Activated naive CD4-positive, alpha-beta T cell treated with anti-CD3 and anti-CD28 coated beads, Interleukin-2, amount 10 ng/mL, durations not matched to agents 7 days and 5 days (primary cell): ENCODE measurements at places on chromosomes 2 and 18.
A peak's percentile ranks its signal among the peaks of the same experiment; 100 is the strongest.

GRCh38 chr2:120986898-120987650 lies 251.4 kb downstream of the GLI2 start:
- DNase-seq: no peak

DNA sequence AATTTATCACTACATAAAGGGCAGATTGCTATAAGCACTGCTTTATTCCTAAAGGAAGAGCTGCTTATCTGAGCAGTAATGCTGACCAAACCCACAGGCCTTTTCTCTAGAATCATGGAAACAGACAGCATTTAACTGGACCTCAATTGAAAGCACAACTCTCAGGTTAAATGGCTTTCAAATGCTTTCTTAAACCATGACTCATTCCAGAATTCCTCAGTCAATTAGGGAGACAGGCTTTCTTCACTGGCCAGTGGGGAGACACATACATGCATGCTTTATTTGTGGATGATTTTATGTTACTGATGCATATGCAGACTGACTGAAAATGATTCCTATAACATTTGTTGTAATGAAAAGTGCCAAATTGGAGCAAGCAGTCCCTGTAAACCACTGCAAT lies 114.6 kb downstream of the ACVR1 start:
- no peak for DNase-seq

- no peak for DNase-seq
Observed at GRCh38 chr2:726169-726568, 49.0 kb upstream of the TMEM18 start.

- DNase-seq: no peak
Observed at GRCh38 chr2:104896446-104896845, 42.5 kb downstream of the POU3F3 start.

GRCh38 chr2:128820452-128820851 lies 501.8 kb upstream of the HS6ST1 start:
- DNase-seq: no peak

GRCh38 chr2:20624884-20625485 lies 25.9 kb downstream of the HS1BP3 start:
- peak; percentile 6 for DNase-seq

GRCh38 chr2:206075113-206075512 lies 10.9 kb downstream of the INO80D start:
- no peak for DNase-seq

- peak; percentile 37 for DNase-seq
Observed at GRCh38 chr2:233060980-233061590, 943 bp downstream of the INPP5D start.

DNA sequence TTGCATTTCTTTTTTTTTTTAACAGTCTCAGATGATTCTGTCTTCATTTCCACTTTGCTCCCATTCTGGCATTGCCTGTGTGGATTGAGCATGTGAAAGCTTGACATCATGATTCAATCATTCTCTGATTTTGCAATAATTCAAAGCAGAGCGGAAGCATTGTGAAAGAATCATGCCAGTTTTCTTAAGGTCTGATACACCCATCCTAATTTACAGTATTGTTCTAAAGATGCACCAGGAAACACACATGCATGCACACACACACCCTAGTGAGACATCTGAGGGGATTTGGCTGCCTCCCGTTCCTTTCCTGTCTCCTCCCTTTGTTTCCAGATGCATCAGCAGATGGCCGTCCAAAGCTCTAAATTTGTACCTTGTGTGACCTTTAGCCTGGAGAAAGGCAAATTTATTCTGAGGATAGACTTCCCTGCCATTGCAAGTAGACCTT lies 97.3 kb downstream of the FMNL2 start:
- DNase-seq: no peak

DNA sequence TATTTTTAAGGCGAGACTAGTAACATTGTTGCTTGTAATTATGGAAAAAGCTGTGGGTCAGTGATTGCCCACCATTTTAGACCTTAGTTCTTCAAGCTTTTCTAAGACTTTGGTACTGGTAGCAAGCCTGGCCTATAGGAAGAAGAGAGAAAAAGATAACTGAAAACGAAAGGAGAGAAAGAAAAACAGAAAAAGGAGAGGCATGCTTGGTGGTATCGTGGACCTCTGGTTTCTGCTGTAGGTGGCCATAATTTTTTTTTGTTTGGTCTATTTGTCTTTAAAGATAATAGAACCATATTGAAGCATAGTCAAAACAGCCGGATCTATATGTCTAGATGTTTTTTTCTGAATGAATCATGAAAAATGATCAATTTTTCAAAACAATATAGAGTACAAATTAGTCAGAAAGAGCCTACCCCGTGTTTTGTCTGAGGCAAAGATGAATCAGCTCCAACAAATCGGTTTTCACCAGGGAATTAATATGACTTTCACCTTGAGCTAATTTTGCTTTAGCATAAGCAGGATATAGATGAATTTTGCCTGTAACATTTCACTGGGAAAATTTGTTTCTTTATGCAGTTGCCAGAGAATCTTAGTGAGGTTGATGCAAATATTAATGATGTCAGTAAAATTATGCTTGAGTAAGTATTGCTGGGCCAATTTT lies 45.7 kb downstream of the CCDC85A start:
- no peak for DNase-seq

DNA sequence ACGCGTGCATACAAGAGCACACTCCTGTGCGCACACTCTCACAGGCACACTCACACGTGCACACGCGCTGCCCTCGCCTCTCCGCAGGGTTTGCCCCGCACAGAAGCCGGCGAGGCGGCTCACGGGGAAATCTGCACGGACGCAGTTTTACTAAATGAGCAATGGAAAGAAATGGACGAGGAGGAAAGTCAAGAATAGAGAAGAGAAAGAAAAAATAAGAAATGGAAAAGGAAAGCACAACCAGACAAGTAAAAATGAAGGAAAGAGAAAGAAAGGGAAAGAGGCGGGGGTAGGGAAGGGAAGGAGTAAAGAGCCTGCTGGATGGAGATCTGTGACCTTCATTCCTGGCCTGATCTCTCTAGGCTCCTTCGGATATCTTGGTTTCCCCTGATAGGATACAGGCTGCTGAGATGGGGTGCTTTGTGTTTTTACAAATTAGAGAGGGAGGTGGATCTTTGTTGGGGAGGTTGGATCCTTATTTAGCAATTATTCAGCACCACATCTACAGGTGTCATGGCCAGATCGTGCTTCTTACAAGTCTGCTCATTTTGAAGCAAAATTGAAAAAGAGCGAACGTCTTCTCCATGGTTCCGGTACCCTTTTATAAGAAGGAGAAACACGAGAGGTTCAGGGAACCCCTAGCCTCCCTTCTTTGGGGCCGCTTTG lies 693 bp upstream of the LRP2 start:
- no peak for DNase-seq

DNA sequence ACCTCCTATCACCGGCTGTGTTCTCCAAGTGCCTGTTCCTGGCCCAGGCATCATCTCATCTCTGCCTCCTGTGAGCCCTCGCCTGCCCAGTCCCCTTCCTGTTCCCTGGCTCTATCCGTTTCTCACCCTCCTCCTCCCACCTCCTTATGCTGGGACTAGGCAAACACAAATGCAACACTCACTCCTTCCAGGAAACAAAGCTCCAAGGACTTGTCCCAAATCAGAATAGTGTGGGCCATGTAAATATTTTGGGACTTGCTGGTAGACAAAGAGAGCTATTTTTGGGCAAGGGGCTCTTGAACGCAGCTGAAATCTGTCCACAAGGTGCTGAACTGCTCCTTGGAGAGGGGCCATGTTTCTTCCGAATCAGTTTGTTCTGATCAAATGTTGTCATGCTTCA lies 25.3 kb downstream of the MBP start:
- DNase-seq: no peak

DNA sequence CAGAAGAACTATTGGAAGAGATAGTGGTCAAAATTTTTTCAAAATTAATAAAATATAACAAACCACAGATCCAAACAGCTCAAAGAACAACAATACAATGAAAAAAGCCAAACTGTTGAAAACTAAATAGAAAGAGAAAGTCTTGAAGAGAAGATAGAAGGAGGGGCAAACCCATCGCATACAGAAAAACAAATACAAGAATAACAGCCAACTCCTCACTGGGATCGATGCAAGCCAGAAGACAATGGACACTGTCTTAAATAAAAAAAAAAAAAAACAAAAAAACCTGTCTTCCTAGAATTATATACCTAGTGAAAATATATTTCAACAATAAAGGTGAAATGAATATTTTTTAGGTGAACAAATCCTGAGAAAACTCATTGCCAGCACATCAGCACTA lies 34.1 kb upstream of the ARHGAP25 start:
- no peak for DNase-seq

- no peak for DNase-seq
Observed at GRCh38 chr2:168566974-168567665, 111.0 kb downstream of the CERS6 start.

- no peak for DNase-seq
Observed at GRCh38 chr2:101003278-101003775, 1.2 kb downstream of the RPL31 start.

DNA sequence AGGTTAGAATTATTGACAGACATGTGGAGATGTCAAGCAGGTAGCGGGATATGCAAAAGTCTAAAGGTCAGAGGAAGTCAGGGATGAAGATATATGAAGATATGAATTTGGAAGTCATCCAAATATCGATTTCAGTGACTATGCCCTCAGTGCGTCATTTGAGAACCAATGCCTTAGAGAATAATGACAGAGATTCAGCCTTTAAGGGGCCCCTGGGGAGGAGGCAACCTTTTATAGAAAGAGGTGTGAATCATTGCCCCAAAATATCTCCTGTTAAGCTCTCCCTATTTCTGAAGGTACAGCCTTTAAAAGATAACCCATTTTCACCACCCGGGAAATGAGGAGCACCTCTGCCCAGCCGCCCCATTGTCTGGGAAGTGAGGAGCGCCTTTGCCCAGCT lies 223.4 kb downstream of the NCKAP5 start:
- DNase-seq: no peak

- no peak for DNase-seq
Observed at GRCh38 chr2:242011516-242011915, 142.0 kb downstream of the RTP5 start.

GRCh38 chr2:174149530-174149929 lies 98.8 kb downstream of the OLA1 start:
- no peak for DNase-seq

GRCh38 chr2:67733517-67733916 lies 329.3 kb downstream of the C1D start:
- peak; percentile 23 for DNase-seq

DNA sequence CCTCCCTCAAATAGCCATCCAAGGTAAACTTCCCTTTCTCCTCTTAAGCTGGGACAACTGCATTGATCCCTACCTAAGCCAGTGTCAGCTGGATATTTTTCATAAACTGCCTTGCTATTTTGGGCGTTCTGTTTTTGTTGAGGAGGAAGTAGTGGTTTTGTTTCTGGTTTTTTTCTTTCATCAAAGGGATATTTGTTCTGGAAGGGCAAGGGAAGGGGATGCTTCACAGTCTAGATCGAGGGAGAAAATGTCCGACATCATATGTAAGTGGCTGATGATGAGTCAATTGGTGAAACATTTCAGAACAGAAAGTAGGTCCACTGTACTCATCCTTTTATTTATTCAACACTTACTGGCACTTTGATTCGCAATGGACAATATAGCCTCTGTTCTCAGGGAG lies 31.0 kb downstream of the TANC1 start:
- DNase-seq: no peak

DNA sequence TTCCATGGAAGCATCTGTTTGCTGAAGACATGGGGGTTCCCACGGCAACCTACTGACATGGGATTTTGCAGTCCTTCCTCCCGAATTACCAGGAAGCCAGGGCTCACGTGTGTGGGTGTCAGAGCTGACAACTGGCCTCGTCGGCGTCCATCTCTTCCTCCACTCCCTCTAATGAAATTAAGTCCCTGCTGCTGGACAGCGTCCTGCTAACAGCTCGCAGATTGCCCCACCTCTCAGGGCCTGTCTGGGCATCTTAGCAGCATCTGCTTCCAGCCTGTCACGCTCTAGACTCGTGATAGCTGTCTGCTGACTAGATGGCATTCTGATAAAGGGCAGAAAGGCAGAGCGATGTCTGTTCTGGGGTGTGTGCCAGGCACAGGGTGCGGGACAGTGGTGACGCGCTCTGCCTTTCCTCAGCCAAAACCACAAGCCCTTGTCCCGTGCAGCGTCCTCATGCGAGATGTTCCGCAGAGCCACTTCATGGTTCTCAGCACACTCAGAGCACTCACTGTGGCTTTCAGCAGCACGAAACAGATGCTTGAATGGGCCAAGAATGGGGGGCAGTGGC lies 161.1 kb downstream of the ARL4C start:
- DNase-seq: peak; percentile 64

- no peak for DNase-seq
Observed at GRCh38 chr2:98191883-98192282, 104.9 kb downstream of the VWA3B start.
